ENCODE measurements at places on chromosomes 4 and X. TPM values are rescaled to one million over a fixed set of nuclear protein-coding genes. Genes with fewer than 3 reads are reported as not detected.

Gene FAM9C
- polyA plus RNA-seq: 0.25 TPM

Gene TBC1D9
- polyA plus RNA-seq: 62.1 TPM

GRCh38 chrX:9862525-9862924, 76.3 kb downstream of the SHROOM2 start:
- no peak for DNase-seq

DNA sequence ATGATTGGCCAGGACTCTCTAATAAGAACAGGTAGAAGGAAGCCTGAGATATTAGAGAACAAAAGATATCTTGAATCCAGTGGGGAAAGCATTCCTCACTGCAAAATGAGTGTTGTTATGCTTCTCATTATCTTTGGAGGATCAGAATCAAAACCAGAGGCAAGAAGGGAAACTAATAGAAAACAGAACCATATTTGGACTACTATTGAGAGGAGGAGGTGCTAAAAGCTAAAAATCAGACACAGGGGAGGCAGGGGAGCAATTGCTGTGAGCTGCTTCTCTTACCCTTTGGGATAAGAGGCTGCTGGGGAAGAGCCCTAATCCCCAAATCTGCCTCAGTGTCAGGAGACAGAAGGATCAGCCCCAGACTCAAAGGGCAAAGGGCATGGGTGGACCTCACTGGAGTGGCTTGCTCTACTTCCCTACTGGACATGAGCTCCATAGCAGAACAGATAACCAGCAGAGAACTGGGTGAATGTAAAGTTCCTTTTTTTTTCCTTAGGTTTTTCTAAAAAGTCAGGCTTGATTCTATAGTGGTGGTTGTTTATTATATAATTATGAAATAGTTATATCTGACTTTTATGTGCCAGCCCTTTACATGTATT, 60.1 kb downstream of the SEPTIN11 start:
- DNase-seq: no peak

GRCh38 chrX:20427173-20427770, 160.6 kb upstream of the RPS6KA3 start:
- DNase-seq: no peak

DNA sequence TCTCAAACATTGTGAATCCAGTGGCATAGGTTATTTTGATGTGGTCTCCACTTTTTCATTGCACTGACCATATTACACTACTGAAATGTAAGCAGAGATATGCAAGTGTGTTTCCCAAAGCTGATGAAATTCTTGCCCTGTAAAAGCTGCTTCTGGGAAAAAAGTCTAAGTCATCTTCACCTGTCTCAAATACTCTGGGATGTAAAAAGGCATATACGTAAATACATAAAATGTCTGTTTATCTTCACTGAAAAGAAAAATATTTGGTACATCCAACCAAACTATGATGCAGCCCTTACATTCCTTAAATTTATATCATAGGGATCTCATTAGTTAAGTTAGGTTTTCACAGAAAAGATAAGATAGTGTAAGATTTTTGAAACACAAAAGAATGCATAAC, 7.9 kb downstream of the KDR start:
- no peak for DNase-seq

- DNase-seq: no peak
Measured at GRCh38 chrX:132504417-132504816, 15.6 kb upstream of the MBNL3 start.

Gene MOSPD2
- polyA plus RNA-seq: 31.5 TPM

DNA sequence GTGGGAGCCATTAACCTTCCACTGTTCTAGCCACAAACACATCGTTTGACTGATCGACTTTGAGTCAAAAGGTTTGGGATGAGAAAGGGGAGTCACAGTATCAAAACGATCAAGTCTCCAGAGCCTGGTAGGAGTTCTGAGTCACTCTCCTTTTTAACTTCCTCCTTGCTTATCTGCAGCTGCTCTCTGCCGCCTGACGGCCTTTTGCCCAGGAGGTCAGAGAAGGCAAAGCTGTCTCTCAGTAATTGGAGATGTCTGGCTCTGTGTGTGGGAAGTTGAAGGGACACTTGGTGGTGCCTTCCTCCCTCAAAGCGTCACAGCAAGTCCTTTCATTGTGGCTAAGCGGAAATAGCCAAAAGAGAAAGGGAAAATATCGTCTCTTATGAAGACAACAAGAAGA, 63.1 kb downstream of the ANOS1 start:
- DNase-seq: no peak

GRCh38 chr4:4666693-4667621, 125.1 kb upstream of the STX18 start:
- DNase-seq: no peak

Gene FAM156A
- 36.2 TPM for polyA plus RNA-seq
